SJCRH30 (cell line): ENCODE measurements at places on chromosomes 4 and X. TPM values are rescaled to one million over a fixed set of nuclear protein-coding genes. Genes with fewer than 3 reads are reported as not detected.

DNA sequence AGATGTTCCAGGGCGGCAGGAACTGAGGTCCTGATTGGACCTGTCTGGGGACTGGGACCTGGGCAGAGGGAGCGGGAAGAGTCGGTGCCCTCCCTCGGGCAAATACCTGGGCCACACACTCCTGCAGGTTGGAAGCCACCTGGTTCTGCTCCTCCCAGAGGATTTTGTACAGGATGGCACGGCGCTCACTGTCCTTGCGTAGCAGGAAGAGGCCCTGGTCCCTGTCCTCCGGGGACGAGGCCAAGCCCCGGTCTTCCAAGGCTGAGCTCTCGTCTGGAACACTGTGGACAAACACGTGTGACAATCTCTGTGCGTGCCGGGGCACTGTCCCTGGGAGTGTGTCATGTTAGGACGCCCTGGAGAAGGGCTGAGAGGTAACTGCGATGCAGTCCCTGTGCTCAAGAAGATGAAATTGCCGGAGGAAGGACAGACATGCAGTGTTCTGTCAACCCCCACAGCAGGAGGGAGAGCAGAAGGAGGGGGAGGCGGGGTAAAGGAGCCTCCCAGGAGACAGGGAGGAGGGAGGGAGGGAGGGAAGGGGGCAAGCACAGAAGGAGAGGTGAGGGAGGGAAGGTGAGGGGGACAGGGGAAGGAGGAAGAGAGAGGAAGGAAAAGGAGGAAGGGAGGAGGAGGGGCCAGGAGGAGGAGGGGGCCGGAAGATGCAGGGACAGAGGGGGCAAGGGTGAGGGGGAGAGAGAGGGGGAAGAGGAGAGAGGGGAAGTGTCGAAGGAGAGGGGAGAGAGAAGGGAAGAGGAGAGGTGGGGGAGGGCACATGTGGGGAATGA is 29.0 kb downstream of the PDHA1 start:
- peak; percentile 29 for DNase-seq
- H3K36me3 ChIP-seq, result no peaks in the 10 kb centered on the region
- H3K4me3 ChIP-seq, result peak overlapping the region; percentile 51
- no peak overlapping the region for H3K27ac ChIP-seq
- H3K4me1 ChIP-seq, result no peaks in the 10 kb centered on the region

The CXXC4 gene
- 3.3 and 4.6 TPM in 2 replicates for total RNA-seq

The H2BW2 gene
- not detected in 2 replicates for total RNA-seq

DNA sequence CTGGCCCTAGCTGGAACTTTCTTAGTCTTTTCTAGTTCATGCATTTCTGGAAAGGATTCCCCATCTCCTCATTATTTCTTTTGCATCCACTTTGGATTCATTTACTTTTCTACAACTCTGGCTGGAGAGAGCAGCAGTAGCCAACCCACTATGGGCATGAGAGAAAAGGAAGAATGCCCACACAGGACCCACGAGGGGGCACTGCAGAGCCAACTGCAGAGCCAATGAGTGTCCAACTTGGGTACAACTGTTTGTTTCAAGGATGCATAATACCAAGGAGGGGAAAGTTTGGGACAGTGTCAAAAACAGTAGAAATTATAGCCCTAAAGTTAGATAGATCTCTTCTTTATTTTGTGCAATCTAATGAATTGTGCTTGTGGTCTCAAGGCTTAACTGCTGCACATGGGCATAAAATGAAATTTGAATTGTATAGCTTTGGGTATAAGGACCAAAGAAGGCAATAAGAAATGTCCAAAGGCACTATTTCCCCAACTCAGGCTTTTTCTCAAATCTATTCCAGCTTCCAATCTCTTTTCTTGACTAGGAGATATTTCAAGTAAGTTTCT is 230.6 kb downstream of the NSUN7 start:
- H3K4me3 ChIP-seq, result no peak overlapping the region
- peaks cover 6% of the 10 kb centered on the region for H3K4me1 ChIP-seq
- no peak overlapping the region for H3K27ac ChIP-seq
- peaks cover 17% of the 10 kb centered on the region for H3K36me3 ChIP-seq
- no peaks in the 10 kb centered on the region for H3K27me3 ChIP-seq

GRCh38 chr4:35918491-35918977 is 325.8 kb downstream of the ARAP2 start:
- no peak overlapping the region for H3K4me3 ChIP-seq
- H3K27me3 ChIP-seq, result no peaks in the 10 kb centered on the region
- H3K27ac ChIP-seq, result no peak overlapping the region
- H3K36me3 ChIP-seq, result no peaks in the 10 kb centered on the region
- no peaks in the 10 kb centered on the region for H3K4me1 ChIP-seq

DNA sequence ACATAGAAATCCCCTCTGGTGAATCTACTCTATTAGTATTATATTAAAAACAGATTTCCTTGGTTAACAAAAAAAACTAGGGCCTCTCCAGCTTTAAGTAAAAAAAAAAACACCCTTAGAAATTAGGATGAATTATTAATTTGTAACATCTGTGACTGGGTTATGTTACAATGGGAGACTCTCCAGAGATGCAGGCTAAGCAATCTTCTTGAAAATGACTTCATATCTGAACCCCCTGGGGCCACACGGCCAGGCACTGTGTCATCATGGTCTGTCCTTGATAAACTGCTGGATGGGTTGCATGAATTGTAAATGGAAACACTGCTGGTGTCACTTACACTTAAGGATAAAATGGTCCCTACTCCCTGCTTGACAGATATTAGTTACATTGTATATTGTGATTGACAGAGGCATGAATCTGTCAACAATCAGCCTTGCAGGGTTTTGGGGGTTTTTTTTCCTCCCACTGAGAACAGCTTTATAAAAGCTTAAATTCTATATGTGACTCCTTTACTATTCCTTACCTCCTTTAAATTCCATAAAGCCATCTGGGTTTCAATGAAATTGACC is 49.1 kb downstream of the PRKG2 start:
- H3K36me3 ChIP-seq, result no peaks in the 10 kb centered on the region
- H3K27ac ChIP-seq, result no peak overlapping the region
- H3K4me3 ChIP-seq, result no peak overlapping the region

DNA sequence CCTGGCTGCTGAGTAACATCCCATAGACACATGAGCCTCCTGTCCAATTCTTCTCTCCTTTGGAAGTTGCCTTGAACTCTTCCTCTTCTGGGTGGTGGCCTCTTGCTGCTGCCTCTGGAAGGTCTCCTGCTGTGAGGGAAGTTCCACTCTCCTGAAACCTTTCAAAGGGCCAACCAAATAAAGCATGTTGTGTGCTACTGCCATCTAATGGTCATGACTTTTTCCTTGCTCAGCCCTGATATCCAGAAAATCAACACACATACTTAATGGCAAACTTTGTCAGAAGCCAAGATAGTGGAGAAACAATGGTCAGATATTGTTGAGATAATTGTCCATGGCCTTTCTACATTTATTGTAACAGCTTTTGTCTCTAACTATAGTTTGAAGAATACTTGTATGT is 19.1 kb upstream of the ZXDA start:
- peak; percentile 47 for DNase-seq
- H3K4me3 ChIP-seq, result no peak overlapping the region
- no peak overlapping the region for H3K27ac ChIP-seq
- H3K4me1 ChIP-seq, result no peaks in the 10 kb centered on the region
